ENCODE measurements at places on chromosomes 7 and 10. TPM values are rescaled to one million over a fixed set of nuclear protein-coding genes. Genes with fewer than 3 reads are reported as not detected.

Gene SLC26A3
- total RNA-seq: 2.0 TPM

- DNase-seq: no peak
Observed at GRCh38 chr7:28038175-28038797, 142.3 kb downstream of the JAZF1 start.

DNA sequence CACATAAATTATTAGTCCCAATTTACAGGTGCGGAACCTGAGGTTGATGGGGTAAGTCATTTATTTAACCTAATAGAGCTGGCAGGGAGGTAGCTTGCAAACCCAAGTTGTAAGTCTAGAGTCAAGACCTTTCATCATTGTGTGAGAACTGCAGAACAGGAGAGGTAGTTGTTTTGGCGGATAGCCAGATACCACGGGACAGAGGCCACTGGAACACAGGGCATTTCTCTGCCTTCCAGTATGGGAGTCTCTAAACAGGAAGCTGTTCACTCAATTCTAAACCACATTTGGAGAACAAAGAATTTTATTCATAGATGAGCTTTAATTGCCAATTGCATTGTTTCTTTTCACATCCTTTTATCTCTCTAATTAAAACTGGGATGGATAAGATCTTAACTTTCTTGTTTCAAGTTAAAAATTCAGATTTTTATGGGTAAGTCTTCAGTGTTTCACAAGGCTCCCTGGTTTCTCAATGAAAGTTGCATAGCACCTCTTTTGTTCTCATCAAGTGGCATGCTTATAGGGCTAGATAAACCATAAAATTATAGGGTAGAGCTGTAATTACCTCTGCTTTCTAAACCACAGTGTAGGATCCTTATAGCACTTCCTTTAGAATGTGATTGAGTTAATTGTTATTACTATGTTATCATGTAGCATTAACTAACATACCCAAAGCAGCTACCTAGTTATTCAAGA, 489.0 kb downstream of the GATA3 start:
- DNase-seq: peak; percentile 71

DNA sequence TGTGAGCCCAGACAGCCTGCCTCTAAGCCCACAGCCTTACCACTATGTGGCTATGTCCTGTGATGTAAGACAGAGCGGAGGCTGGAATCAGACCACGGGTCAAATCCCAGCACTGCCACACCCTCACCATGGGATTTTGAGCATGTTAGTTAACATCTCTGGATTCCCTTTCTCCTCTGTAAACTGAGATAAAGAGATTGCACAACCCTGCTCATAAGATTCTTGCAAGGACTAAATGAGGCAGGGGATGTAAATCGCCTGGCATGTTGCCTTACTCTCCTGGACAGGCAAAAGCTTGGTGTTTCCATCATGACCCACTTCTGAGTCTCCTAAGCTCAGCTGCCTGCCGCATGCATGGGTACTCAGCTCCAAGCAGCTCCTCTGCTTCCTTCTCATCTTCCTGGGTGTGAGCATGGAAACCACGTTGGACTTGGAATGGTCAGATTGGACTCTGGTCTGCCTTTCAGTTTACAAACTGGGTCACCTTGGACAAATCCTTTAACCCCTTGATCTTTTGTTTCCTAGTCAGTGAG, 41.3 kb upstream of the MTURN start:
- DNase-seq: no peak
